Muscle of arm (tissue), 14 donors: ENCODE measurements at places on chromosomes 11 and 22.

GRCh38 chr11:12188548-12189317, 78.3 kb downstream of the MICAL2 start:
- DNase-seq: no peak

- DNase-seq: no peak
These were observed 32.2 kb upstream of the PTPRJ start for GRCh38 chr11:47948137-47948536.

- no peak for DNase-seq
These were observed 66.2 kb downstream of the COMMD9 start for GRCh38 chr11:36222831-36223635.

- DNase-seq: no peak
These were observed 728 bp downstream of the MMP27 start for GRCh38 chr11:102704841-102705240.

DNA sequence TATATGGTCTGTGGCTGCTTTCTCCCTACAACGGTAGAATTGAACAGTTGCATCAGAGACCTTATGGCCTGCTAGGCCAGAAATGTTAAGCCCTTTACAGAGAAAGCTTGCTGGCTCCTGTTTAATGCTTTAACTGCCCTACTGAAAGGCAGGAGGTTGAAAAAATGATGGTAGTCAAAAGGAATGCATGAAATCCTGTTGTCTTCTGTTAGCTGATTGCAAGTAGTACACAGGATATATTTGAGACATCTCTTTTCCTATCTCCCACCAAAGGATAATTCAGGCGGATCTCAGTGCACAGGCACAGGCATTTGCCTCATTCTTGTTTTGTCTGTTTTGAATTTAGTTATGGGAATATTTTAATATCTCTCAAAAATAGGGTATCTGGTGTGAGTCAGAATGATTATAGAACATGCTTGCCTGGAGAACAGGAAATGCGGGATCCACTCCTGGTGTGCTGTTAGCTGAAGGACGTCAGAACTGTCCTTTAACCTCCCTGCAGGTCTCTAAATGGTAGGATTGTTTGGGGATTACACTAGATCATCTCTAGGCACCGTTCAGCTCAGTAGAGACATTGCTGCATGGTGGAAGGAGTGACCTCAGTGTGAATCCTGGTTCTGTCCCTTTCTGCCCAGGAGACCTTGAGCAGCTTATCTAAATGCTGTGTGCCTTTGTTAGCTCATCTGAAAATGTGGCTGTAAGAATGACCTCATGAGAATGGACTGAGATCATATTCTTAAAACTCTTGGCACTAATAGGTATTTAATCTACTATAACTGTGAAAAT, 49.5 kb downstream of the PACS1 start:
- DNase-seq: no peak

DNA sequence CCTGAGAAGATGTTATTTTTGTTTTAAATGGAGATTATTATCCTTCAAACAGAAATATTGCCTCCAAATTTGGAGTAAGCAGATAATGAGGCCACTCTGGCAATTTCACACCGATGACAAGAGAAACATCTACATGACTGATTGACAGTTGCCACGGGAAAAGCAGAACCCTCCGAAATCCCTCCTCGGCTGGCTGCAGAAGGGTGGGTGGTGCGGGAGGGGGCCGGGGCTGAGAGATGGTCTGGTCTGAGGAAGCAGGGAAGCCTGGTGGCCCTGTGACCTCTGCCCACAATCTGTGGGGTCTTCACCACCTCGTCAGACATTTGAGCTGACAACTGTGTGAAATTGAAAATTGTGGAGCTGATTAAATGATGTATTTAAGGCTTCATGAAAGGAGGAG, 503.2 kb downstream of the MN1 start:
- DNase-seq: no peak

DNA sequence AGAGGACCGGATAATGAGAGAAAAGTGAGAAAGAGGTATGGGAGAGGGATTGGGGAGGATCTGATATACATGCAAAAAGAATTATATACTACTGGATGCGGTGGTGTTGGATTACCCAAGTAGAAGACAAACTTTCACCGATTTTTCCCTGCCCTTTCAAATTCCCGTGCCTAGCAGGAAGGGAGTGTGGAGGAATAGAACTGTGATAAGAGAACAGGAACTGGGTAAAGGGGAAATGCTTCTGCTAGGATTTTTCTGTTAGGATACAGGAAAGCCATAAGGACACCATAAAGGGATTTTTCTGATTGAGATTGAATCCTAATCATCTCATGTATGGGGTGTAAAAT, 480 bp upstream of the MTMR2 start:
- DNase-seq: no peak

- DNase-seq: no peak
These were observed 101.6 kb upstream of the AKIP1 start for GRCh38 chr11:8809241-8809938.

DNA sequence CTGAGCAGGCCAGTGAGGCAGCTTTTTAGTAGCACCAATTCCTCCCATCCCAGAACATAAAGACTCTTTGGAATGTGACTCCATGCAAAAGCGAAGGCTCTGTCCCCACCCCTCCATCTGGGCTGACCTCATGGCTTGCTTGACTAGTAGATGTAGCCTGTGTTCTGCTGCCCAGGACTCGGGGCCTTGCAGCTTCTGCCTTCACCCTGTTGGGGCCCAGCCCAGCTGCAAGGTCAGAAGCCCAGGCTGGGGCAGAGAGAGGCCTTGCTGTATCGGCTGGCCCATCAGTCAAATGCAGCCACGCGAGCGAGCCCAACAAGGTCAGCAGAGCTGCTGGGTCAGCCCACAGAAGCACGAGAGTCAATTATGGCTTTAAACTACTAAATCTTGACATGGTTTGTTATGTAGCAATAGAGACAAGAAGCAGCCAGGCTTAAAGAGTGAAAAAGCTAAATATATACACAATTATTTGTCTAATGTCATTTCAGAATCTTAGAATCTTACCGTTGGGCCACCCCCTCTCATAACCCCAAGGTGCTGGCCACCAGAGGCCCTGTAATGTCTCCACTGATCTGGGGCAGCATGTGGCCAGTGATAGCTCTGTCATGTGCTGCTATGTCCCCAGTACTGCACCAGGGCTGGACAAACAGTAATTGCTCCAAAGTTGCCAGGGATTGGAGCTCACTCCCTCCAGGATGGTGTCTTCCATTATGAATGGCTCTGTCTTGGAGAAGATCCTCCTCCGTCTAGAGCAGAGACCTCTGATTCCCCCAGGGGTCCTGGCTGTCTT, 10.4 kb upstream of the WNT11 start:
- no peak for DNase-seq

GRCh38 chr22:39244496-39245129, at the start of gene PDGFB:
PDGFB (minus strand) TSS chr22:39244982; CDS start chr22:39243963, 1,019 bp downstream.
- no peak for DNase-seq

GRCh38 chr11:18776324-18776723, 15.3 kb downstream of the PTPN5 start:
- no peak for DNase-seq
